HT-29 (cell line): ENCODE measurements at places on chromosomes 1 and 21.
A peak's percentile ranks its signal among the peaks of the same experiment; 100 is the strongest.

GRCh38 chr21:38979271-38980121 is 173.8 kb downstream of the ETS2 start:
- no peak for DNase-seq

GRCh38 chr1:55604179-55604578 is 389.0 kb upstream of the USP24 start:
- DNase-seq, result no peak

GRCh38 chr1:231106347-231106746 is 55.5 kb upstream of the TRIM67 start:
- DNase-seq, result no peak

DNA sequence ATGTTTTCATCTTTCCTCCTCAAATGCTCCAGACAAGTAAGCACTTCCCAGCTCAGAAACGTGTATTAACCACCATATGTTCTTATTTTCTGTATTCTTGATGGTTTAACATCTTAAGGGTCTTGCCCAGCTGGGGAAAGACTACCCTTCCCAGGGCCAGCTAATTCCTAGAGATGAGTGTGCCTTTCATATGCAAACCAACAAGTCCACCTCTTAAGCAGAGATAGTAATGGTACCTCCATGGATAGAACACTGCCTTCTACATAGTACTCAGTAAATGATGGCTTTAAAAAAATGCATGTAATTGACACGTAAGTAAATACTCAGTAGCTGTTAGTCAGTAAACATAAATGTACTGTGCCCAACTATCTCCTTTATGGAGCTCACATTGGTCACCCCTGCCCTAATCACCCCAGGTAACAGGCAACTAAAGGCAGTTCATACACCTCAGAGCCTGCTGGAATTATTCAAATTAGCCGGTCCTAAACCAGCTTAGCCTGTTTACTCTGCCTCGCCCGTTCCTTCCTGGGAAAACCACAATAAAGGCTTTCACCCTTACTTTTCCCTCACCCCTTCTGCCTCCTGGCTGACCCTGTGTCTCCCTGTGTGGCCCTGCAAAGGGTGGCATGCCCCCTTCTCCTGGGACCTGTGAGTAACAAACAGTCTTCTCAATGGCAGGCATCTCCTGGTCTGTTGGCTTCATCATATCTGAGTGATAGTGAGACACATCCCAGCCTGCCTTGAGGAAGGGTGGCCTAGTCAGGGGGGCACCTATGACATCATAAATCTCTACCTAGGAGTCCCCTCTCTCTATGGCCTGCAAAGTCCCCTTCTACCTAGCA is 40.1 kb upstream of the KLHDC7A start:
- DNase-seq, result peak; percentile 82

- peak; percentile 67 for DNase-seq
Observed at GRCh38 chr1:148264374-148265276, 112.5 kb upstream of the NBPF11 start.

- no peak for DNase-seq
Observed at GRCh38 chr1:67571901-67572593, 113.0 kb upstream of the GADD45A start.

DNA sequence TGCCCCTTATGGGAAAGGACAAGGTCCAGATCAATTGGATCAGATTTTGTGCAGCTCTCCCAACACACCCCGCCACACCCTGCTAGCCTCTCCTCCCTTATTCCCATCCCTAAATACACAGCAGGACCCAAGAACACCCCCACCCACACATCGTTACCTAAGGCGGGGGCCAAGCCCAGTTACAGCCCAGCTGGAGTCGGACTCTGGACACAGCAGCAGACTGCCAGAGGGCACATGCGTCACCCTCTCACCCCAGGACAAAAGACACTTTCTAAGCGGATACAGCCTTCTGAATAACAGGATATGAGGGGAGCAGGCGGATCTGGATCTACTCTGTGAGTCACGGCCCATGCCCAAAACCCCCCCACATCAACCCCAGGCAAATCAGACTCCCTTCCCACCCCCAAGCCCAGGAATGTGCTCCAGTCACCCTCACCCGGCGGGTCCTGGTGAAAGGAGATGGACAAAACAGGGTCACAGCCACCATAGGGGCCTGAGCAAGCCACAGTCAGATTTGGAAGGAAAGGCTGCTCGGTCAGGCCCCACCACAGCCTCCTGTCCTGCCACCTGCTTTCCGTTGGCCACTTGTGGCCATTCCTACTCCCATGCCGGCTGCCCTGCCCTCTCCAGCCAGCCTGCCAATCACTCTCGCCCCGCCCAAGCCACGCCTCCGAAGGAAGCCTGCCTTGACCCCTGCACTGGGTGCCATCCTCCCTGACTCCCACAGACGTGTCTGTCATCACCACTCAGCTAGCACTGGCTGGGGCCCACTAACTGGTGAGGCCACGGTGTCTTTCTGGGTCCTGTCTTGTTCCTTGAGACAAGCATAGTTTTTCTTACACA is 4.0 kb downstream of the S100A16 start:
- DNase-seq, result peak; percentile 83

DNA sequence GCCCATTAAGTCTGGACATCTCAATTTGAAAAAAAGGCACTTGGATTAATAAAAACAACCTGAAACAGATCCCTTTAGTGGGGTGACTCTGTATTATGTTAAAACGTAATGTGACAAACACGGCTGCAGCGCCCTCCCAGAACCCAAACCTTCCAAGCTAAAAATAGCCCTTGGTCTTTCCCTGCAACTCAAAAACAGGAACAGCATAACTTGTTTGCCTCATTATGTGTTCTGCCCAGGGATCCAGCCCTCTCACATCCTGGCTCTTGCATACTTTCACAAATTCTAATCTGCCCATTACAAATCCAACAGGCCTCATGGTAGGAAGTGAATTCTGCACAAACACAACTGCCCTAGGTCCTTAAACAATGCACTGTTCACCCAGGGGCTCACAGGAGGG is 94.7 kb upstream of the GADD45A start:
- DNase-seq, result no peak

DNA sequence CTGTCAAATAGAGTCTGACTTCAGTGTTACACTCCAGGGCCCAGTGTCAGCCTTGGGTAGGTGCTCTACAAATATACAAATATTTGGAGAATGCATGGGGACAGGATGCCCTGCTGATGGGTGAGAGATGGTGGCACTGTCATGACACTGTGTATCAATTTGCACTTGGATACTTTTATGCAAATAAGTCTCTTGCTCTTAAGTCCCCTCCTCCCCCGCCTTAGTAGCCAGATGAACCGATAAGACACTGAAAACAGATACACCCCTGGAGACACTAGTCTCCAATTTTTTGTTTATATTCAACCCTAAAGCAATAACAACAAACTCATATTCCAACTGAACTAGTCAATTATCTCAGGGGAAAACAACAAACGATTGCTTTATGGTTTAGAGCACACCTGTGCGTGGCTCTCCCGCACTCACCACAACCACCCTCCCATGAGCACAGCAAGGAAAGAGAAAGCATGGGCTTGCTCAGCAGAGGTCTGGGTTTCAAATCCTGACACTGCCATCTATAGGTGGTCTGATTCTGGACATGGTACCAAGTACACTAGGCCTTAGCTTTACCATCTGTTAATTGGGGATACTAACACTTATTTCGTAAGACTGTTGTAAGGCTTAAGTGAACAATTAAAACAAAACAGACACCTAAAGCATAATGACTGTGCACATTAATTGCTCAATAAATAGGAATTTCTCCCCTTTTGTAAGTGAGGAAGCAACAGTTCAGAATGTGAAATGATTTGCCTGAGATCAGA is 50.3 kb downstream of the HIVEP3 start:
- DNase-seq, result no peak

DNA sequence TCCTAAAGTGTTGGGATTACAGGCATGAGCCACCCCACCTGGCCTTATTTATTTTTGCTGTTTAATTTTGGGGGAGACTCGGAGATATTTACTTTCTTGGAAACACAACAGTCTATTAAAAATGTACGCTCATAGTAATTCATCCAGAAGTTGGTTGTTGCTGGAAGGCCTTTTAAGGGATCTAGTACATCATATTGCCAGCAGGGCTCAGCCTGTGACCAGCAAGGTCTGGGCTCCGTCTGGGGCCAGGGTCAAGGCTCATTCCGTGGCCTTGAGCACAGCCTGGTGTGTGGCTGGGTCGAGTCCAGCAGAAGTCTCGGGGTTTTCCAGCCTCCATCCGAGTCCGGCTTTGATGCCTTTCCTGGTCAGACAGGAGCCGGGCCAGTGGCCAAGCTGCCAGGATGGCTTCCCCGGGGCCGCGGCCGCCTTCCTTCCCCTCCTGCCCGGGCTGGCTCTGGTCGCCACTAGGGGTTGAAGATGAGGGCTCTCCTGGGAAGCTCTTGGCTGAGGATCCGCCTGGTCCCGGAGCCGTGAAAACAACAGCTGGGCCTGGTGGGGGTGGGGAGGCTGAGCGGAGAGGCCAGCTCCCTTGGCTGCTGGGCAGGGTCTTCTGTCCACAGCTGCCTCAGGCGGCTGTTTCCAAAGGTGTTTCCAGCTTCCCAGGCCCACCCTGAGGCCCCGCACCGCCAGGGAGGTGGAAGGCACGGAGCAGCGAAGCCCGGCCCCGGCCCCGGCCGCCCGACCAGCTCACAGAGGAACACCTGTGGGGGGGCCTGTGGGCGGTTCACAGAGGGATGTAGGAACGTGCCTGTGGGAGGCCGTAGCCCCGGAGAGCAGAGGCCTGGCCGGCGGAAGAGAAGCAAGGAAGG is 5.1 kb upstream of the VWA1 start:
- DNase-seq, result peak; percentile 76

DNA sequence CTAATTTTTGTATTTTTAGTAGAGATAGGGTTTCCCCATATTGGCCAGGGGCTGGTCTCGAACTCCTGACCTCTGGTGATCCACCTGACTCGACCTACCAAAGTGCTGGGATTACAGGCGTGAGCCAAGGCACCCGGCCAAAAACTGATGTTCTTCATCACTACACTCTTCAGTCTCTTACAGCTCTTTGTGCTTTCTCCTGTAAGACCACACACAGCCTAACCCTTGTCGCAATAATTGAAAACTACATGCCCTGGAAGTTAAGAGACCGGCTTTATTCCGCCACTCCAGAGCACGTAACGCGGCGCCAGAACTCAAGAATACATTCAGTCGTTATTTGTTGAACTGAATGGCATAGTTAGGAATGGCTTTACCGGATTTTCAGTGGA is 552 bp downstream of the GPATCH4 start:
- no peak for DNase-seq

GRCh38 chr1:233448109-233448689 is 120.7 kb downstream of the MAP3K21 start:
- DNase-seq, result no peak

DNA sequence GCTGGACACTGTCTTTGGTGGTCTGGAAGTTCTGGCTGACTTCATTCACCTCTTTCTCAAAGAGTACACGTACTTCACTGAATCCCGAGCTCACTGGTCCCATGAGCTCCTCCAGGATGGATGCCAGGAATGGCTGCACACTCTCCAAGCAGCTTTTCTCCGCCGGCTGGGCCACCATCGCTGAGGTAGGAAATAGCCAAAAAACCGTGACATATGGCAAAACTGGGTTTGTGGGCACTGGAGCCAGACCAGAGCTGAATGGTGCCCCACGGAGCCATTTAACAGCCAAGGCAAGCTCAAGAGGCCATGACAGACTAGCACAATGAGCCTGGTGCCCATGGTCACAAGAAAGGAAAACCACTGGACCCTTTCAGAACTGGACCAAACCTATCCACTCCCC is 64.0 kb upstream of the EDEM3 start:
- DNase-seq, result no peak

DNA sequence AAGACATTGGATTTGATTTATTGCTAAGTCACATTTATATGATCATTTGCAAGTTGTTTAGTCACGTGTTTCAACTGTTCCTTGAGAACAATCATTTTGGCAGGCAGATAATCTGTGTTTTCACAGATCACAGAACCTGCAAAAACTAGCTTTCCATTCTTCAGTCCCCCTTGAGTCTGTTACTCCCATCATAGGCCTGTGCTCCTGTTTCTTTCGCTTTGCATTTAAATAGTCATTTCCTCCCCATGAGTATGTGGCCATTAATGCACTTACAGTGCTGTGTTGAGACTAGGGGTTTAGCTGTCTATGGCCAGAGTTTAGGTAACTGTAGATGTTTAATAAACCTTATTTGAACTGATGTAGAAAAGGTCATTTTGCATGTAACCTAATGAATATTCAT is 214.5 kb downstream of the PATJ start:
- no peak for DNase-seq

GRCh38 chr1:116376729-116377086 is 3.7 kb downstream of the ATP1A1 start:
- DNase-seq, result peak; percentile 7

DNA sequence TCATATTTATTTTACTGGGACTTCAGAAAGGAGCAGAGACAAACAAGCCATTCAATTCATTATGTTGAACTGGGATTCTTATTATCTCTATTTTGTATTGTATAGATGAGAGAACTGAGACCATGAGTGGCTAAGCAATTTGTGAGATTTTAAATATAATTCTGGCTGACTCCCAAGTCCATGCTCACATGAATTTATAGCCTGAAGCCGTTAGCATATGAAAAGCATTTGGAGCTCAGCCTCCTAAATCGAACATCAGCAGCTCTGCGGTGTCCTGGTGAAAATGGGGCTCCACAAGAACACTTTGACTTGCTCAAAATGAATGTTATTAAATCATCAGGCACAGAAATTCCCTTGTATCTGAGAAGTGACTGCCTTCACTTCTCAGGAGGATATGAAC is 96.8 kb upstream of the DPT start:
- no peak for DNase-seq

DNA sequence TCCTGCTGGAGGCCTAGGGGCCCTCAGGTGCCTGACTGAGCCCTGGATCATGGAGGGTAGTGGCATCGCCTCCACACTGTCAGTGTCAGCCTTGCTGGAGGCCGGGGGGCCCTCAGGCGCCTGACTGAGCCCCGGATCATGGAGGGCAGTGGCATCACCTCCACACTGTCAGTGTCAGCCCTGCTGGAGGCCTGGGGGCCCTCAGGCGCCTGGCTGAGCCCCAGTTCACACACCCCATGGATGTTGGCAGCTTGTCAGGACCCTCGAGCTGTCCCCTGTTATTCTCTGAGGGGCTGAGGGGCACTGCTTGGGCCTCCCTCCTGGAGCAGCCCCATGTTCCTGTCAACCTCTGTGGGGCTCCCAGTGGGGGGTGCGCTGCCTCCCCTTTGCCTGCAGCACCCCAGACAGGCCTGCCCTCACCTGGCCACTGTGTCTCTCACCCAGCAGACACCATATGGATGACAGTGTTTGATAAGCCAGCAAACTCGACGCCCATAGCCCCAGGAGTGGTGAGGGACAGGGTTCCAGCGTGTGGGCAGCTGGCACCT is 197.6 kb downstream of the LIPI start:
- no peak for DNase-seq

DNA sequence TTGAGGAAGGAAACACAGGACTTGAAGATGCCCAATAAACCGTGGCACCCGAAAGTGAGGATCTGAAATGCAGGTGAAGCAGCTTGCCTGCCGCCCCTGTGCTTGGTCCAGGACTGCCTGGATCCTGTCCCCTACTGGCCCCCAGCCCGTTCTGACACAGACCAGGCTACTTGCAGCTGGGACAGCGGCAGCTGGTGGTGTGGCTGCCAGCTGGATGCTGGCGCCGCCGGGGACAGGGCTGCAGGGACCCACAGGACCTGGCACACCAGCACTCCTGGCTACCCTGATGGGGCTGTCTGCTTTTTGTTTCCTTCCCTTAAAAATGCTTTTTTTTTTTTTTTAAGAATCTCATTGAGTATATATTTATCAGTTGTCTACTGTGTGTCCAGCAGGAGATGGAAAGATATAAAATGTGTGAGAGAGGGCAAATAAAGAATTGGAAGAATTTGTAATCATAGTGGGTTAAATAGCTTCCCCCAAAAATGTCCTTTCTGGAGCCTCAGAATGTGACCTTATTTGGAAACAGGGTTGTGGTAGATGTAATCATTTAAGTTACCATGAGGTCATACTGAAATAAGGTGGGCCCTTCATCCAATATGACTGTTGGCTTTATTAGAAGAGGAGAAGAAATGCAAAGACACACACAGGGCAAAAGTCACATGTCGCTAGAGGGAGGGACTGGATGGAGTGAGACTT is 165.6 kb downstream of the DSCAM start:
- no peak for DNase-seq
